NCI-H1092 (cell line): ENCODE measurements at places on chromosomes 3 and 15.
A peak's percentile ranks its signal among the peaks of the same experiment; 100 is the strongest.

GRCh38 chr3:142963234-142963515, 299 bp downstream of the PAQR9 start:
- DNase-seq: no peak

- no peak for DNase-seq
These were observed 51.5 kb upstream of the GSK3B start for GRCh38 chr3:120145542-120146285.

- no peak for DNase-seq
These were observed 80.7 kb downstream of the NR2E3 start for GRCh38 chr15:71891026-71891425.

- no peak for DNase-seq
These were observed 5.0 kb downstream of the ACOX2 start for GRCh38 chr3:58531956-58532355.

DNA sequence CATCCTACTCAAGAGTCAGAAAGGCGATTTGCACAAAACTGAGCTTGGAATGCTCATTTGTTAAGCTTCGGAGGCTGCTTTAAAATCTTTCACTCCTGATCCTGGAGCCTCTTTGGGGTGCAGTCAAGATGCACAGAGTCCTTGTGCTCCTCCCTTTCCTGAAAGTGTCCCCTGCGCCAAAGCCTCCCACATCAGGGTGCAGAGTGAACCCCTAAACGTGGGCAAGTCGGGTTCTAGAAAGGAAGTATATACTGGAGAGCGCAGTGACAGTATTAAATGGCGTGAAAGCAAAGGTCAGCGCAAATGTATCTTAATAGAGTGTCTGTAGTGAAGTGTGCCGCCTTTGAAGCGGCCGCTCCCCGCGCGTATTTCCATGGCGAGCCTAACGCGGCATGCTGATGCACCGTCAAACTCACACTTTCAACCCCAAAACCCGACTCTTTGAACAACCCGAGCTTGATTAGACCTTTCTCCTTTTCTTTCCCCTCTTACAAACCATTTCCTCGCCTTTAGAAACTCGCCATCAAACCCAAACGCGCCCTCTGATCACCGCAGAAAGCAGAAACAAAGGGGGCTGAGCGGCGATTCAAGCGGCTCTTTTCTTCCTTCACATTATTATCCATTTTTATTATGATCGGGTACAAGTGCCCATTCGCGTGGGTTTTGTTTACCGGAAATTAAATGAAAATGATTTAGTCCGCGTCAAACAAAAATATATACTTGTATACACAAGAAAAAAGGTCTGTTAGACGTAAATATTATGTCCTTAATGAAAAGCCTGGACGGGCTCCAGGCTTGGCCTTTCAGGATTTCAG, 18.3 kb downstream of the ZIC4 start:
- no peak for DNase-seq

- no peak for DNase-seq
These were observed 7.2 kb upstream of the RARB start for GRCh38 chr3:25420885-25421284.

DNA sequence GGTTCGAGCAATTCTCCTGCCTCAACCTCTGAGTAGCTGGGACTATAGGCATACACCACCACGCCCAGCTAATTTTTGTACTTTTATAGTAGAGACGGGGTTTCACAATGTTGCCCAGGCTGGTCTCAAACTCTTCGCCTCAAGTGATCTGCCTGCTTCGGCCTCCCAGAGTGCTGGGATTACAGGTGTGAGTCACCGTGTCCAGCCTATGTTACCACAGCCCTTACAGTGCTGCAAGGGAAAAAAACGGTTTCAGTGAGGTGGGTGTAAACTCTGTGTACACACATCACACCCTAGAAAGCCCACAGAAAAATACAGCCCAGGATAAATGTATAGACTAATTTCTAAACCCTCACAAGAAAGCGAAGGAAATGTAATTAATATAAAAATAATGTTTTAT, 103.5 kb upstream of the AKAP13 start:
- DNase-seq: no peak

DNA sequence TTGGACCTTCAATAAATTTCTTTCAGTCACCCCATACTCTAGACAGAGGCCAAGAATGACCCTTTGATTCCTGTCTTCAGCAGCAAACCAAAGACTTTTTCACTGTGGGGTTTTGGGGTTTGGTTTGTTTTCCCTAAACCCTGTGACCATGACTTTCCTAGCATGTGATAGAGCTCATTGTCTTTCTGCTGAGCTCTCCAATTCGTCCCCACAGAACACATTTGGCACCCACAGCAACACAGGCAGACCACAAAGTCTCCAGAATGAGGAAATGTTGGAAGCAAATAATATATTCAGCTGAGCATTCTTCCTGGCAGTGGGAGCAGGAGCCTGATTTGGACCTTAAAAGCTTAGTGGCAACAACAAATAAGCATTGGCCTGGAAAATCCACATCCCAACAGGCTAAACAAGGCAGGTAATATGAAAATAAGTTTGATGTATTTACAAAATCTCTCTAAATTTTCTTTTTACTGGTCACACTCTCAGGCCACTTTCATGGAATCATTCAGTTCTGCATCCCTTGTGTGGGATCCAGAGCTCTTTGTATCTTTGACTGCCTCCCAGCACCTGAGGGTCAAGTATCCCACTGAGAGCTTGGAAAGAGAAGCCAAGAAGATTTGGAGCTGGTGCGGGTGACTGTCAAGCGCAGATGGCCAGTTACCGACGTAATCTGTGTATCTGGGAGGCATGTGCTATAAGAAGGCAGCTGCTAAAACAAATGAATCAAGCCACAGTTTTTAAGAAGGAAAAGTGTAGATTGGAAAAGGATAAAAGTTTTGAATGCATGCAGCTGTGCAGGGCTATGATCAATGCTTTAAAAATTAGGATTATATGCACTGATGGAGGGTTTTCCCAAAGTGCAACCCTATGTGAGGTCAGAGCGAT, 36.5 kb upstream of the CPB1 start:
- no peak for DNase-seq

- no peak for DNase-seq
These were observed 13.1 kb upstream of the BLOC1S6 start for GRCh38 chr15:45573961-45574629.

GRCh38 chr3:60890226-60890625, 361.0 kb downstream of the FHIT start:
- no peak for DNase-seq

GRCh38 chr3:171878461-171879225, 35.5 kb downstream of the TMEM212 start:
- no peak for DNase-seq

GRCh38 chr15:45603881-45604280, 16.7 kb downstream of the BLOC1S6 start:
- DNase-seq: no peak

DNA sequence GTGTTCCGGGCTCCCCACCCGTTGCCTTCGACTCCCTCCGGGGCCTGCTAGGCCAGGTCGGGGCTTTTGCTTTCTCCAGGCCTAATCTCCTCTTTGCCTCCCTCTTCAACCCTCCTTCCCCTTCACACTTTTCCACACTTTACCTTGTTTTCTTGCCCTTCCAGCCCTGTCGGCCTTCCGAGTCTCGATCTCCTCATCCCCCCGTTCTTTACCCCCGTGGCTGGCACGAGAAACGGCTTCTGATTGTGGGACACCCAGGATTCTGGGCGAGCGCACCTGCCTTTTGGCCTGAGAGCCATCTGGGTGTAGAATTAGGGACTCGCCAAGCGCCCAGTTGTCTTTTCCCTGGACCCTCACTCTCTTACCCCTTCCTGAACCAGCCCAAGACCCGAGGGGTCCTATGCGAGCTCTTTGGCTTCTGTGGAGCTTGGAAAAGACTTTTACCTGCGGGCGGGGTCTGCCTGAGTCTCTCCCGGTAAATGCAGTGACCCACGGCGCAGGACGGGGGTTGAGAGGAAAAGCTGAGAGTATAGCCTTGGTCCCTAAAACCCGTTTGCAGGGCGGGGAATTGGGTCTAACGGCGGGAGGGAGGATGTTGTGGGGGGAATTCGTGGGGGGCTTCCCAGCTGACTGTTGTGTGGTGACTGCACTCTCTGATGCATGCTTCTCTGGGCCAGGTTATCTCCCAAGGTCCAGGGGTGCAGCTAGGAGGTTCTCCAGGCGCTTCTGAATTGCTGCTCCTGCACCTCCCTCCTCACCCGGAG, 5.5 kb upstream of the ONECUT1 start:
- DNase-seq: no peak

DNA sequence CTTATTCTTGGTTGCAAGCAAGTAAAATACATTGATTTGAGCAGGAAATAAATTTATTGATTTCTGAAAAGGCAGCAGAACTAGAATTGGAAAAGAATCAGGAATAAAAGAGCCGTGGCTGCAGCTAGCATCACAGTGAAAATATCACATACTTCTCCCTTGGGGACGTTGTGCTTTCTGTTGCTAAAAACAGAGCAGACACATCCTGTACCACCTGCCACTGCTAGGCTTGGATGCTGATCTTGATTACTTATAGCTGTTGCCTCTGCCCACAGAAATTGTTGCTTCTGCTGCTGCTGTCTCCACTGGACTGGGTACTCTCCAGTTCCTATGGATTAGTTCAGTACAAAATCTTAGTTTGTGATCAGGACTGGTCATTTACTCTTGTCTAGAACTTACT, 283.8 kb downstream of the C3orf38 start:
- no peak for DNase-seq

DNA sequence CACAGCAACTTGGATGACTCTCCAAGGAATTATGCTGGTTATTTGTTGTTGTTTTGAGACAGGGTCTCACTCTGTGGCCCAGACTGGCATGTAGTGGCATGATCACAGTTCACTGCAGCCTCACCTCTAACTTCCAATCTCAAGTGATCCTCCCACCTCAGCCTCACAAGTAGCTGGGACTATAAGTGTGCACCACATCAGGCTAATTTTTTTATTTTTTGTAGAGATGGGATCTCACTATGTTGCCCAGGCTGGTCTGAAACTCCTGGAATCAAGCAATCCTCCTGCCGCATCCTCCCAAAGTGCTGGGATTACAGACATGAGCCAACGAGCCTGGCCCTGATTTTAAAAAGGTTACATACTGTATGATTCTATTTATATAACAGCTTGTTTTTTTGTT, 63.0 kb downstream of the RBPMS2 start:
- DNase-seq: no peak

DNA sequence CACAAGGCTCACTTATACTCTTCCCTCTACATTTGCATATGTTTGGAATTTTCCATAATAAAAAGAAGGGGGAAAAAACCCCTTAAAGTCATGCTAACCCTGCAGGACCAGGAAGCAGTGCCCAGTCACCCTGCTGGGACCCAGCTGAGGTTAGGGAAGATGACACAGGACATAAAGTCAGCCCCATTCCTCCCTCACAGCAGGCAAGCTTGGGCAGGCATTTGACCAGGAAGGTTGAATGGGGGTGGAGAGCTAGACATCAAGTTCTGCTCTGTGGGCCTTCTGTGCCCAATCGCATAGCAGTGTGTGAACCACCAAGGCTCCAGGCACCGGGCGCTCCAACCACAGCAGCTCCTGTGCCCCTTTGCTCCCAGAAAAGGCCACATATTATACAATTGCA, 7.1 kb upstream of the HDAC11 start:
- no peak for DNase-seq

DNA sequence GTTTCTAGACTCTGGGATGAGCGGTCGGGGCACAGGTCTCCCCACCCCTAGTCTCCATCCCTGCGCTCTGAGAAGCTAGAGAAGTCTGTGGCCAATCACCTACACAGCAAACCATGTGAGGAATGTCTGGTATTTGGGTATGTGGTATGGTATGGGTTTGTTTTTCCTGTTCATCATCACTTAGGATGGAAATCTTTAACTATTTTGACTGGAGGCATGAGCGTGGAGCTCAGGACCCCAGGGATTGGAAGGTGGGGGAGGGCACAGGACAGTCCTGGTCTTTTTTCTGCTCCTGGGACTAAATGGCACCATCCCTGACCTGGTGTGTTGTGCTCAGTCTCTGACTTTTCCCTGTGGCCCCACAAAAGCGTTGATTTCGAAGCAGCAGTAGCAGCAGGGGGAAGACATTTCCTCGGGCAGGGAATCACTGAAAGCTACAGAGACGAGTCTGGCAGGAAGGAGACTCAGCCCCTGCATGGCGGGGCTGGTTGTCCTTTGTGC, 191.7 kb upstream of the TPM1 start:
- DNase-seq: no peak

DNA sequence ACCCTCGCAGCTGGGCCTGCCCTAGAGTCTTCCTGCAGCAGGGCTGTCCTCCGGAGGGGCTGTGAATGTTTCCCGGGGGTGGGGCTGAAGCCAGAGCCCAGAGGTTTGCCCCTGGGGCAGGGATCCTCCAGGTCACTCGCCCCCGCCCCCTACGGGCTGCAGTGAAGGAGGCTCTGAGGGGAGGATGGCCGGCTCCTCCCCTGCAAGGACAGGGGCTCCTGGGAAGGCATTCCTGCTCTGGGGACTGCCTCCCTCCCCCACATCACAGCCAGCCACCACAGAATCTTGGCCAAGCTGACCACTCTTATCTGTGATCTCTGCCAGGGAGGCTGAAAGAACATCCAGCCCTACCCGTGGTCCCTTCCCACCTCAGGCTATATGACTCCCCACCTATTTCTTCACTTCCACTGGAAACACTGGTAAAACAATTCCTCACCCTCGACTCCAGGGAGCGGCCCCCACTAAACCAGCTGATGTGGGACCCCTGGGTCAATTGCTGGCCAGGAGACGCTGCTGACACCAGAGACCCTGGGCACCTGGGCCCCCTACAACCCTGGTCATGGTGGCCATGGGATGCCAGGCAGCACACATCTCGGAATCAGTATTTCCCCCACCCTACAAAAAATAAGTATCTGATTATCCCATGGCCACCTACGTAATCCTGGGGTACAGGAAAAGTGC, 66.0 kb downstream of the HMCES start:
- no peak for DNase-seq

- no peak for DNase-seq
These were observed 292.9 kb upstream of the NR2F2 start for GRCh38 chr15:96037584-96037983.

GRCh38 chr3:187318819-187319616, 27.5 kb upstream of the MASP1 start:
- DNase-seq: peak; percentile 24

DNA sequence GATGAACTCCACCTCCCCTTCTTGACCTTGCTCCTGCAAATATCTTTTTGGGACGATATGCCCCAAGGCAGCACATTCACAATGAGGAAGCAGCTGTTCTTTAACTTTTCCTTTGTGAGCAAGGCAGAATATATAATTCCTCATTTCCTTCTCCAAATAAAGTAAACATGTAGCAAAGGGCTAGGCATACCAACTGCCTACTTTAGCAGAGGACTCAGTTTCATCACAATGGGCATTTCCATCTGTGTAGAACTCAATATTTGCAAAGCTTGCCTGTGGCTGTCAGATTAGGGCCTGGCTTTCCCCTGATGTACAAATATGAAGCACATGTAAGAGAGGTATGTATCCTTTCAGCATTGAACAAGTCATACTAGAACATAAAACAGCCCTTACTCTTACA, 366.9 kb downstream of the RSL24D1 start:
- no peak for DNase-seq
